Osteocyte (in vitro differentiated cells): ENCODE measurements at places on chromosomes 3 and 15.

GRCh38 chr15:80635953-80636352 is 59.2 kb upstream of the ABHD17C start:
- DNase-seq = peak; percentile 67

- no peak for DNase-seq
Measured at GRCh38 chr3:23107221-23107620, 95.9 kb upstream of the UBE2E2 start.

GRCh38 chr3:183287301-183287971 is 34.4 kb downstream of the B3GNT5 start:
- no peak for DNase-seq

DNA sequence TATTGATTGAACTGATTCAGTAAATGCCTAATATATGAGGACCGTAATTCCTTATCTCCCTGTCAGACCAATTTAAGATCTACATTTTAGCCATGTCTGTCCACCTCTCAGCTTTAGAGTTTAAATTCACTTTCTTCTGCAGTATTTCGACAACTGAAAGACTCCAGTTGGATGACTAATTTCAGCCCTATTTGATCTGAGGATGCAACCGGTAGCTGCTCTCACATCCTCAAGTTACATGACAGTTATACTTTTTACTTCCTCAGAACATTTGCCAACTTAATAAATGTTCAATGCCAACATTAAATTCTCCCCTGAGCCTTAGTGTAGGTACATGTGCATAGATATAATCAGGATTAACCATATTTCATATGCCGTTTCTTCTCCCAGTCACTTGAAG is 2.5 kb upstream of the HHLA2 start:
- DNase-seq = no peak

DNA sequence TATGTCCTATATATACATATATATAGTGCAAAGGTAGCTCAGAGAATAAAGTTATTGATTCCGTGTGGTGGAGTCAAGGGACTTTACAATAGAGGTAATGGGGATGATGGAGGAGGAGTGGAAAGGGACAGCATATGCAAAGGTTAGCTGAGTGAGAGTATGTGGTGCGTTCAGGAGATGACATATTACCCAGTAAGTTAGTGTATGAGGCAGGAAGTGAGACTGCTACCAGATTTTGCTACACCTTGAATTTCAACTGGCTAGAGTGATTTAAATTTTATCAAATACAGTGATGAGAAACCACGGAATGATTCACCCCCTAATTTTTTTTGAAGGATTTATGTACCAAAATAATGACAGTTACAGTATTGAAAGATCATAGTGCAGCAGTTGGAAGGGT is 2.8 kb downstream of the ACTL6A start:
- DNase-seq = no peak
